COLO829 (cell line): ENCODE measurements at places on chromosomes 3 and 15.
A peak's percentile ranks its signal among the peaks of the same experiment; 100 is the strongest.

GRCh38 chr15:31263751-31264558, 62.7 kb upstream of the KLF13 start:
- DNase-seq, result no peak

GRCh38 chr3:67228136-67228535, 230.0 kb downstream of the KBTBD8 start:
- DNase-seq, result no peak

- no peak for DNase-seq
Measured at GRCh38 chr3:49998326-49998725, 58.4 kb downstream of the RBM6 start.

GRCh38 chr15:44584162-44584749, 47.3 kb downstream of the EIF3J start:
- peak; percentile 15 for DNase-seq

GRCh38 chr3:184737641-184738505, 26.0 kb upstream of the MAGEF1 start:
- peak; percentile 48 for DNase-seq

- DNase-seq, result no peak
Measured at GRCh38 chr15:70152070-70152480, 54.4 kb upstream of the TLE3 start.

- no peak for DNase-seq
Measured at GRCh38 chr15:77461486-77461885, 40.8 kb downstream of the HMG20A start.

DNA sequence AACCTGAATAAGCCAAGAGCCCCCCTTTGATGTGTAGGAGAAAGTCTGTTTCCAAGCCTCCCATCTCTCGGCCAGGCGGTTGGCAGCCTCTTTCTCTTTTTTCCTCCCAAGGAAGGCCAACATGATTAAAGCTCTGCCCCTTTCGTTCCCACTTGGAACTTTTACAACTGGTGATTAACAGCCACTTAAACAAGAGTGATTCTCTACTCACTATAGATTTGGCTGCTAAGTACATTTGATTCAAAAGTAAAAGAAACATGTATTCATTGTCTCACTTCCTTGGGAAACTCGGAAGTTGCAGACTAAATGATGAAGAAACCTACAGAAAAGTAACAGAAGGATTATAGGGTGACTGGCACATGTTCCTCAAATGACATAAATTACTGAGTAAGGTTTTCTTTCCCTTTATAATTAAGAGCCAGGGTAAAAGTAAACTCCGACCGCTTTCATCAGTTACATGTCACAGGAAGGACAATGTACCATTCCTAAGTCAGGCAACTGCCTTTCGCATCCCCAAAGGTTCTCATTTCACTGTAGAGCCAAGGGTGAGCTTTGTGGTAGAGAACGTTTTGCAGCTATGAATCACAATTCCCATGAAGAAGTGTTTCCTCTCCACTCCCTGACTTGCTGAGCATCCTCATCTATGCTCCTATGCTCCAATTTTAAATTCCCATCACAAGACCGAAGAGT, 72.7 kb downstream of the MB21D2 start:
- no peak for DNase-seq

DNA sequence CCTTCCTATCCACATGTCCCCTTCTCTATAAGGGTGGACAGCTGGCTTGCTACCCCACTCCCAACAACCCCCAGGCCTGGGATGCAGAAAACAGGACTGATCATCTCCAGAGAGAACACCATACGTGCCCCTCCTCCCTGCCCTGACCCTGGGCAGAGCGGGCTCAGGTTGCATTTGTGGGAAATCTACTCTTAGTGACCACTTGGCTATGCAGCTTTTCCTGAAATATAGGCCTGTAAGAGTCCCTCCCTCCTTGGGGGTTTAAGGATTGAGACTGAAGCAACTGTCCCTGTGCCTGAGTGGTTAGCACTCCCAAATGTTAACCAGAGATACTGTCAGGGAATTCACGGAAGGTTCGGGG, 11.7 kb downstream of the SH2D7 start:
- no peak for DNase-seq

- no peak for DNase-seq
Measured at GRCh38 chr15:85030301-85030929, 48.8 kb downstream of the PDE8A start.

GRCh38 chr3:186487819-186488218, 56.4 kb downstream of the CRYGS start:
- no peak for DNase-seq

GRCh38 chr3:38528457-38528856, 32.3 kb downstream of the EXOG start:
- no peak for DNase-seq

DNA sequence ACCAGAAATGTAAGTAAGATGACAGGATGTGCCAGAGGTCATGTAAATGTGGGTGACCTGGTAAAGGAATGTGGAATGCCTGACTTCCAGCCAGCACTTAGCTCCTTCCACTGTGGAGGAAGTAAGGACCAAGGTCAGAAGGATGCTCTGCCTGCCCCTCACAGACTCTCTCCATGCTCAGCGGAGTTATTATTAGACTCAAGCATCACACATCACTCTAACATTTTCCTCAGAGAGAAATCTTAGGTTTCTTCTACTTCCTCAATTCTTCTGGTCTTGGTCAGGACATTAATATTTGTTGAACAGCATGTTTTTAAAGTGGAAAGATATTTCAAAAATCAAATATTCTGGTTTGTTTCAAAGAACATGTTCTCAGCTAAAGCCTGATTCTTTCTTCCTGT, 231.4 kb upstream of the WNT5A start:
- DNase-seq, result no peak

- no peak for DNase-seq
Measured at GRCh38 chr3:104632521-104632920, 734.2 kb upstream of the ALCAM start.

- DNase-seq, result no peak
Measured at GRCh38 chr3:194488055-194488742, 1.4 kb upstream of the ATP13A3 start.

DNA sequence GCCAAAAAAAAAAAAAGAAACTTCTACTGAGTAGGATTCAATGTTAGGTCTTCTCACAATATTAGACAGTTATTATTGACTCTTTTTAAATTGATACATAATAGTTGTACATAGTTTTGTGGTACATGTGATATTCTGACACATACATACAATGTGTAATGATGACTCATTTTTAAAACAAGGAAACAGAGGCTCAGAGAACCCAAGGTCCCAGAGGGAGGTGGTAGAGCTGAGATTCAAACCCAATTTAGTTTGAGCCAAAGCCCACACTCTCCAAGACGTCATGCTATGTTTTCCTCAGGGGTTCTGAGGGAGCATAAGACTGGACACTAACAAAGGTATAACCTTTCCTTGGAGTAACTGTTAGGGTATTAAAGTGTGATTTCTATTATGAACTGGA, 40.6 kb downstream of the MYO5C start:
- no peak for DNase-seq

GRCh38 chr3:187744169-187745151, 808 bp downstream of the BCL6 start:
- no peak for DNase-seq

GRCh38 chr15:27464941-27465612, 494.1 kb downstream of the GABRG3 start:
- DNase-seq, result no peak

DNA sequence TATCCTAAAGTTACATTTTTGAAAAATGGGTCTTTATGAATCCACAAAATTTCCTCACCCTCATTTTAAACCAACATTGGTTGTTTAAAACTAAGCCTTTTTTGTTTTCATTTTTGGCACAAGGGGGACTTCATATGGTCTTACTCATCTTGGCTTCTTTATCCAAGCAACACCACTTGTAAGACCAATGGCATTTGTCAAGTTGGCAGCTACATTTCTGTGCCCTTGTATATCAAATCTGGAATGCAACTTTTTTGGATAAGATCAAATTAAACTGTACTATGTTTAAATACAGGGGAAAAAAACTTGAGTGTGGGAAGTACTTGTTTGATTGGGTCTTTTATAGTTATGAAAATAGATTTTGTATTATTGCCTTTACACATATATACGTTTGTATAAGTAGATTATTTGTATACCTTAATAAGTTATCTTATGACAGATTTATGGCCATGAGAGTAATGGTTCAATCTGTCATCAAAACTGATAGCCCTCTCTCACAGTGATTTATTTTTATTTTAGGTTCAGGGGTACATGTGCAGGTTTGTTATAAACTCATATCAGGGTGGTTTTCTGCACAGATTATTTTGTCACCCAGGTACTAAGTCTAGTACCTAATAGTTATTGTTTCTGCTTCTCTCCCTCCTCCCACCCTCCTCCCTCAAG, 43.4 kb downstream of the GPR160 start:
- no peak for DNase-seq

- no peak for DNase-seq
Measured at GRCh38 chr3:115999001-115999585, 375.8 kb downstream of the GAP43 start.

GRCh38 chr3:194070220-194070633, 65.7 kb upstream of the HES1 start:
- DNase-seq, result no peak

- no peak for DNase-seq
Measured at GRCh38 chr3:64890006-64890405, 202.2 kb upstream of the ADAMTS9 start.

GRCh38 chr3:141529717-141530414, 43.0 kb downstream of the RASA2 start:
- peak; percentile 26 for DNase-seq

DNA sequence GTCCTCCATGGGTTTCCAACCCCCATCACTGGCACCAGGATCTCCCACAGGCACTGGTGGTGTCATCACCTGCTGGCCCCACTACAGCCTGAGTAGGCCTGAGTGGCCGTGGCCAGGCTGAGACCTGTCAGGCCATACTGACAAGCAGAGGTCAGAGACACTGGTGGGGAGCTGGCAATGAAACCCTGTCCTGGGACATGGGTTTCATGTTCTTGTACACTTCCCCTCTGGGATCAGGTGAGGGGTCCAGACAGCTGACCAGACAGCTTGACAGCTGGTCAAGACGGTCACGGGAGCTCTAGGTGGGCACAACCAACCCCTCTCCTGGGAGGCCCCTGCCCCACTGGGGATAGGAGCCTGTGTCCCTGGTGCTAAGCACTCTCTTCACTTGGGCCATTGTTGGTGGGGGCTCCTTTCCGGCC, 13.1 kb downstream of the ZBTB47 start:
- no peak for DNase-seq

- DNase-seq, result no peak
Measured at GRCh38 chr3:57959423-57960173, 48.6 kb upstream of the FLNB start.

- DNase-seq, result no peak
Measured at GRCh38 chr15:78170848-78171773, 21.9 kb downstream of the IDH3A start.

- DNase-seq, result no peak
Measured at GRCh38 chr15:67862750-67863441, 23.1 kb upstream of the RNU6-1 start.

DNA sequence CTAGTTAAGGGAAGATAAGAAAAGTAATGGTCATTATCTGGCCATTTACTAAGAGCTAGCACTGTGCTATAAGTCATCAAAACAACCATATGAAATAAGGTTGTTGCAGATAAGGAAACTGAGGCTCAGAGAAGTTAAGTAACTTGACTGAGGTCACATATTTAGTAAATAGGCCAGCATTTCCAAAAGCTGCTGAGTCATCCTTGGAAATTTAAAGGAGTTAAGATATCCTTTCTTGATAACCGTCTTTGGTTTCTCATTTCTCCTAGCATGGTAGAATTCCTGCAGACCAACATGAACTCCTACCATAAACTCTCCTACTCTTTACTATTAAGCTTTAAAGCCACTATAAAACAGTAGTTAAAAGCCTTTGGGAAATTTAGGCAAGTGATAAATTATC, 85.0 kb upstream of the PDZRN3 start:
- DNase-seq, result no peak

DNA sequence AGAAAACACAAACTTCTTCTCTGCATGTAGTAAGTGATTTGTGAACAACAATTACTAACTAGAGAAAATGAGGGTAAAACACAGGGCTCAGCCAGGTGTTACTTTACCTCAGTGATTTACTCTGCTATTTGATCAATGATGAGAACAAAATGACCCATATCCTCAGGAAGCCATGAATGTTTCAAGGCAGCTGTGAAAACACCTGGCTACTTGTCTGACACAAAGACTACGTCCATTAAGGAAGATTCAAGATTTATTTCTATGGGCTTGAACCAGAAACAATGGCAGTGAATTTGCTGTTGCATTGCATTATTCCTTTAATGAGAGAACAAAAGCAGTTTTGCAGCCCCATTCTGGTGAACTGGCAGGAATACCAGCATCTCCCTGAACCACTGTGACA, 374.6 kb upstream of the ARL6 start:
- DNase-seq, result no peak

DNA sequence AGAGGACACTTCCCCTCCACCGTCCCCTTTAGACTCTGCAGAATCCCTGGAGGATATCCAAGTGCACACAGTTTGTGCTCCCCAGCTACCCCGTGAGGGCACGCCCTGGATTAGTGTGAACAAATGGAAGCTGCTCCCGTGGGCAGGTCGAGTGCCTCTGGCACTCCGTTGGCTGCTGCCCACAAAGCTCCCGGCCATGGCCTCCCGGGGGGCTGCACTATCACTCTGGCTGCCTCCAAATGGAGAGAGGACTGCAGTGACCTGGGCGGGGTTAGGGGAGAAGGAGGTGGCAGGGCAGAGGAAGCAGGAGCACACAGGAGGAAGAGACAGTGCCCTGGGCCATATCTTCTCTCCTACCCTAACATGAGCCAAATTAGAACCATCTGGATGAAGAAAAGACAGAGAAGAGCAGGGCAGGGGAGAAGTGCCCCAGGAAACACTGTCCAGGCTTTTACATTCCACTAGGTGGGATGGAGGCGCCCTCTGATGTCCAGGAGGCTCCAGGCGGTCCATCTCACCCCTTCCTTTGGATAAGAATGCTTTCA, 29.4 kb upstream of the ACAD9 start:
- DNase-seq, result no peak

- DNase-seq, result no peak
Measured at GRCh38 chr15:91861223-91861622, 7.7 kb downstream of the SLCO3A1 start.

DNA sequence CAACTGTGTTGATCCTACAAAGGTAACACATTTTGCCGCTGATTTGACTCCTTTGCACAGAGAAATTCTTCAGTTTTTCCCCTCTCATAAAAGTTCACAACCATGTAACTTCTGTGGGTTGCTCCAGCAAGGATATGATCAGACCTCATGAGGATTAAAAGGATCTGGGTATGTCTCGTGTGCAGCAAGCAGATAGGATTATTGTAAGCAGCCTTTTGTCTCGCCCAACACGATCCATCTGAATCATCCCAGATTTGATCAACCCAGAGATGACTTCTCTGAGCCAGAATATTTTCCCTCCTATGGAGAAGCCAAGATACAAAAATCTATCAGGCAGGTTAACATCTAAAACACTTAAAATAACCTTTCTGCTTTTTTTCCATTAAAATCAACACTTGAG, 12.8 kb upstream of the BNIP2 start:
- DNase-seq, result no peak

DNA sequence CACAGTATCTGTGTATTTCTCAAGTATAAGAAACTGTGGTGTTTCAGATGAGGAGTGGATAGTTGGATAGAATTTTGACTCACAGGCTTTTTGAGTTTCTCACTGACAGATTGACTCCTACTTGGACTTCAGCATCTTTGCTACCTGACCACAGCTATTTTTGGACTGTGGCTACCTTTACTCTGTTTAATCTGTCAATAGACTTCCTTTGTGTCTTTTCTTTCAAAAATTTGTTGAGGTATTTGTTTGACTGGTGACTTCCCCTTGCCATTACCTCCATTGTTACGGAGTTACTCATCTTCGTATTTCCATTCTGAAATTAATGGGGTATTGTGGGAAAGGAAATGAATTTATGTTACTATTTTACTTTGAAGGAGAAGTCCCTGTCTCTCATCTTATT, 123.8 kb downstream of the AGBL1 start:
- no peak for DNase-seq

GRCh38 chr3:160136421-160136820, 88.8 kb upstream of the C3orf80 start:
- no peak for DNase-seq
